SW480 (cell line): ENCODE measurements at places on chromosomes 16 and 17.

DNA sequence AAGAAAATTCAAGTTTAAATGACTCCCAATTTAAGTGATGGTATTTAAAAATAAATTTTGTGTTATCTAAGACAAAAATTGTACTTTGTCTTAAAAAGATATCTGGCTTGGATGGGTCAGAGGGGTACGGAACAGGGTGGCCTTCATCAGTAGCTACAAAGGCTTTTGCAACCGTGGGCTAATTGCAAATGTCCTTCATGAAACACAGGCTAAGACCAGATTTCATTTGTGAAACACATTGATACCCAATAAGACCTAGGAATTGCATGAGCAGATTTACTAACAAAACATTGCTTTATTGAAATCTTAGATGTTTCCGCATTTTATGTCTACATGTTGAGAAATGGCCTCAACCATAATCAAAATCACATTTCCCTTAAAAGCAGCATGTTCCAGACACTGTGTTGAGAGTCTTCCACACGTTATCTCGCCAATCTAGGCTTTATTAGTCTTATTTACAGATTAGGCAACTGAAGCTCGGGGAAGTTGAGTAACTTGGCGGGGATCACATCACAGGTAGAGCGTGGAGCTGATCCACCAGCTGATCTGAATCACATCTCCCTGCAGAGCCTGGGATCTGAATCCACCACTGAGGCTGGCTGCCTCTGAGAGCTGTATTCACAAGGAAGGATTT, 21.8 kb downstream of the FBXO39 start:
- no peak for DNase-seq

- no peak for DNase-seq
Observed at GRCh38 chr16:22313876-22314470, 16.8 kb downstream of the POLR3E start.

DNA sequence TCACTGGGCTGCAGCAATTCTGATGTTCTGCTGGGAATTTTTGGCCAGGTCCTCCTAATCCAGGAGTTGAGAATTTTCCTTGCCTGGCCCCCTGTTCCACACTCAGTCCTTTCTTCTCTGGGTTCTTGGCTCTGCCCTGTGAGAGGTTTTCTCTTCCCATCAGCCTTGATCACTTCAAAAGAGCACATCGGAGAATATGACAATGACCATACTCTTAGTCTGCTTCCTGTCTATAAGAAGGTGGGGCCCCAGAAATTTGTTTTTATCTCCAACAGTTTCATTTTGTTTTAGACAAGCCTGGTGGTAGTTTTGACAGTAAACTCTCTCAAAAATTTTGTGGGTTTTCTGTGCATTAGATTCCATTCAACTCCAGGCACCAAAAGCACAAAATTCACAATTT, 70.7 kb downstream of the C17orf67 start:
- no peak for DNase-seq

DNA sequence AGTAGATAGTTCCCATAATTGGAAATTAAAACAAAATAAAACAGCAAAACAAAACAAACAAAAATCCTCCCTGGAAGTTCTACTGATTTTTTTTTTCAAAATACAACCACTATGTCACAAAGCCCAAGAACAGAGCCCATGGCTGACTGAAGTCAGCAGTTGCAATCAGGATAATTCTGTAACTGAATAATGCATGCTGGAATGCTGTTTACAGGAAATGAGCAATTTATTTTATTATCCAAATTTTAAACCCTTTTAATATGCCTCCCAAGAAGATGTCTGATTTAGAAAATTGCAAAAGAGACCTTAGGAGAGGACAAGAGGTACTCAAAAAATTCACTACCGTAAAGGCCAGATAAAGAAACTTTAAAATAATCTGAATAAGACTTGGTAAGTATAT, 578.2 kb downstream of the TOX3 start:
- DNase-seq: no peak

DNA sequence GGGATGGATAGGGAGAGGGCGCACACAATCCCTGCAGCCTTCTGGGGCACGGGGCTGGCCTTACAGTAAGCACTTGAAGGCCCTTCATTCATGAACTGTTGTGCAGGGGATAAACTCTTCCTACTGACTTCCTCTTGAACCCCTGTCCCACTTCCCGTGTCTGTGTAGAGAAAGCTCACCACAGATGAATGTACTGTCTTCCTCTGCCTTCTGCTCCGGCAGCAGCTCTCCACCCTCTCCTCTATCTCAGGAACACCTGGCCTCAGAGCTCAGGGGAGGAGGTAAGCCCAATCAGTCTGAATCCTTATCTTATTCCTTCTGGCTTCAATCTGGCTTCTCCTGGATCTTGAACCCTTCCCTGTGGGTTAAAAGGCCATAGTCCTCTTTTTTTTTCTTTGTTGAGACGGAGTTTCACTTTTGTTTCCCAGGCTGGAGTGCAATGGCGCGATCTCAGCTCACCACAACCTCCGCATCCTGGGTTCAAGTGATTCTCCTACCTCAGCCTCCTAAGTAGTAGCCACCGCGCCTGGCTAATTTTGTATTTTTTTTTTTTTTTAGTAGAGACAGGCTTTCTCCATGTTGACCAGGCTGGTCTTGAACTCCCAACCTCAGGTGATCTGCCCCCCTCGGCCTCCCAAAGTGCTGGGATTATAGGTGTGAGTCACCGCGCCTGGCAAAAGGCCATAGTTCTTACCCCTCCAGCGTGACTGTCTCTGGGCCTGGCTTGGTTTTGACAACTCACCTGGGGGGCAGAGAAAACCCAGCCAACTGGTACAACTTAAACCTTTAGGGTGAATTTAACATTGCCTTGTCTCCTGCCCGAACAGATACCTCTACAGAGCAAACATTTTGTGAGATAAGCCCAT, 7.2 kb upstream of the SLC52A1 start:
- DNase-seq: no peak

GRCh38 chr17:76753061-76753961, 15.4 kb downstream of the MFSD11 start:
- DNase-seq: no peak

DNA sequence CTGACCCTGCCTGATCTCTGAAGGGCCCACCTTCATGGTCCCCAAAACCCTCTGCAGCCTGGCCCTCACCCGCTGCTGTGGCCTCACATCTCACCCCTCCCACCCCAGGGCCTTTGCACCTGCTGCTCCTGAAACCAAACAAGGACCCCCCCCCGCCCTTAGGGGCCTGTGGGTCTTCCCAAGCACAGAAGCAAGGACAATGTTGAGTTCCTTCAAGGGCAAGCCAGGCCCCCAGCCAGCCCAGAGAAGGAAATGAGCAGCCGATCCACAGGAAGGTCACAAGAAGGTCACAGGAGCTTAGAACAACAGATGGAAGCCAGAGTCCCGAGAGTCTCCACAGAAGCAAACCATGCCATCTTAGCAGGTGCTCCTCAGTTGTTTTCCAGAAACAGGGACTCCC, 493 bp upstream of the PDE6G start:
- no peak for DNase-seq

DNA sequence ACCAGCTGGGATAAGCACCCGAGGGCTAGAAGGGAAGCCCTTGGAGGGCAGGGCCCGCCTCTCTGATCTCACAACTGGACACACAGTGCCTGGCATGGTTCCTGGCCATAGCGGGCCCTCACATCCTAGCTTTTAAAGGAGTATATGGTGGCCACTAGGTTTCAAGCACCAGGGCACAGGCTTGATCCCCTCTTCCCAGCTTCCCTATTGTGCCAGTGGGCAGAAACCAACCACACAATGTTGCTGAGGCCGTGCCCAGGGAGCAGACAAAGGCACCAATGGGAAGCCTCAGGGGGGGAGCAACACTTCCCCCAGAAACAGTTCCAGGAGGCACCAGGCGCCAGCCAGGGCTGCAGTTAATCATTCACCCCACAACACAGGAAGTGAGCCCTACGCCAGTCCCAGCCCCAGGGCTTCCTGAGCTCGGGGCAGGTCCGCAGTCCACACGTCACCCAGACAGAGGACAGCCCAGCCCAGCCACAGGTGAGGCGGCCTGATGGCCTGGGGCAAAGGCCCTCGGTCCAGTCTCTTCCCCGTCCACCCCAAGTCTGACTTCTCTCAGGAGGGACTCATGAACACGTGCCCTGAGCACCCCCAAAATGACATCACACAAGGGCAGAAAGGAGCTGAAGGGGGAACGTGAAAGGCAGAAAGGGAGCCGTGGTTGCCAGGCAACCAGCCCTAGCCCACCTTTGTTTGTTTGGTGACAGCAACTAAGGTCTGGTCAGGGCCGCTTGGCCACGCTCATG, 12.8 kb downstream of the SMIM5 start:
- DNase-seq: peak; percentile 86

DNA sequence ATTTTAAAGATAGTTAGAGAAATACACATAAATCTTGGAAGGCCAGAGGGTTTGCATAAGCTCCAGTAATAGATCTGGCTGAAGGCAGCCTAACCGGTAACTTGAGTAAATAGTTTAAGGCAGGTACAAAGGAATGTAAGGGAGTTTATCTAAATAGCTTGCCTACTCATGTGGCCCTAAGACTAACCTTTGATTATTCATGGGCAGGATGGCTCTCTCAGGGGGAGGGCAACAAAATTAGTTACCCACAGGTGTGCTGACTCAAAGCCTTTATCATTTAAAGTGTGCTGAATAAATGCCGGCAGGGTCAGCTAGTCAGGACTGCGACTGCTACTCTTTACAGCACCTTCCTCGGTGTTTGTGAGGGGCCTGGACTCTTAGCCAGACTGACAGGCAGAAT, 761.3 kb upstream of the KIF2B start:
- no peak for DNase-seq

DNA sequence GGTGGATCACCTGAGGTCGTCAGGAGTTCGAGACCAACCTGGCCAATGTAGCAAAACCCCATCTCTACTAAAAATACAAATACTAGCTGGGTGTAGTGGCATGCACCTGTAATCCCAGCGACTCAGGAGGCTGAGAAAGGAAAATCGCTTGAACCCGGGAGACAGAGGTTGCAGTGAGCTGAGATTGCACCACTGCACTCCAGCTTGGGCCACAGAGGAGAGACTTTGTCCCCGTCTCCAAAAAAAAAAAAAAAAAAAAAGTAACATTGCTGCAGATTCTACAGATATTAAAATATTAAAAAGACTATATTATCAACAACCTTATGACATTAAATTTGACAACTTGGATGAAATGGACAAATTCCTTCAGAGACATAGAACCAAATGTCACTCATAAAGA, 25.7 kb downstream of the MBTD1 start:
- DNase-seq: no peak

DNA sequence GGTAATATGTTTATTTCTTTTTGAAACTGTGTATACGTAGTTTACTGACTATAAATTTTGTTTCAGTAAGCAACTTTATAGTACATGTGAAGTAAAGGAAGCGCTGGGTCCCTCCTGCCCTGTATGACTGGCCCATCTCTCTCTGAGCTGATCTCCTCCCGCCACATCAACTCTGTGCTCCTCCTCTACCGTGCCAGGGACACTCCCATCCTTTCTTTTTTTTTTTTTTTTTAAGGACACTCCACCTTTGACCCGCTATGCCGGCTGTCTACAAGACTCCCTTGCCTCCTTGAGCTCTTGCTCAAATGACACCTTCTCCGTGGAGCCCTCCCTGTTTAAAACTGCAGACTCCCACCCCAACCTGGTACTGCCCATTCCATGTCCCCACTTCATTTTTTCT, 35.5 kb downstream of the ERN1 start:
- DNase-seq: no peak

DNA sequence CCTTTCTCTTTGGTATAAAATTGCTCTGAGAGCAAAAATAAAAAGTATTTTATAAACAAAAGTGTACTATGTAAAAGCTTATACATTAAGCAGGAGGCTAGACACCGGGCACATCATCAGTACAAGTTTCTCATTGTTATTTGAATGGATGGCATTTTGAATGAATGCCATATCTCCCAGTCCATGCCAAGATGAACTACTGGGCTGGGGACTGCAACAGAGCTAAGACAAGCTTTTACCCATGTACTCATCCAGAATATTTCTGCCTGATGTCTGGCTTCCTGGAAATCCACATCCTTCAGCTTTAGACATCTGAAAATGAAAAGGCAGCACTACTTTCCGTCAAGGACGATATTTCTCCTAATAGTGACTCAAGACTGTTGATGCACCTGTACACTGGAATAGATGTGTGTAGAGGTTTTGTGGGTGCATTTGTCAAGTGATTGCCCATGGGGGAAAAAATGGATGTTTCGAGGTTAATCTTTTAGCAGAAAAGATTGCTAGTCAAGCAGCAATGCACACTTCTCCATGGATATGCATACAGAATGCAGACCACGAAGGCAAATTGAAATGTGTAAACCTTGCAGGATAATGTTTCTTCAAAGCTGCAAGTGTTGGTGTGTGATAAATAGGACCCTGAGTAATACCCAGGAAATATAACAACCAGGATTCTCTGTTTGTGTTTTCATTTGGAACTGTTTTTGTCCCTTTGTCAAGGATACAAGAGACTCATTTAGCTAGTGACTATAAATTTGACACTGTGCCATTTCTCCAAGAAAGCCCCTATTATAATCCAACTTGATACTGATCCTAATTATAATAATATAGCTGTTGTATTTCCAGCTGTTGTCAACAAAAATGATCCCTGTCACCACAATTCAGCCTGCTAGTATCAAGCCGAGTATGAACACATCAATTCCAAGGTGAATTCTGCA, 173.8 kb downstream of the CDH8 start:
- DNase-seq: no peak

- DNase-seq: no peak
Observed at GRCh38 chr17:39751016-39751543, 13.3 kb downstream of the GRB7 start.

DNA sequence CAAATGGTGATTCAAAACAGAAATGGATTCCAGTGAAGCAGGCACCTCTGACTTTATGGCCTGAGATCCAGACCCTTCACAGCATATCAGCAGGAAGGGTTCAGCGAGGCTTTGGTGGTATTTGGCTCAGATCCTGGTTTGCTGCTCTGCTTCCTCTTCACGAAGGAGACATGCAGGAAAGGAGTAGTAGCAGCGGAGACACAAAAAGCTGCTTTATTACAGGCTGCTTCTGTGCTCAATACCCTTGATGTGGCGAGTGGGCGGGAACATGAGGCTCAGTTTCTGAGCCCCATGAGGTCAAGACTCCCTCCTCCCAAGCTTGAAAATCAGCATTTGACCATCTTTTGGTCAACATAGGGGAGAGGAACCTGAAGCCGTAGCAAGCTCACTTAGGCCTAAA, 213.3 kb upstream of the AXIN2 start:
- DNase-seq: peak; percentile 75

DNA sequence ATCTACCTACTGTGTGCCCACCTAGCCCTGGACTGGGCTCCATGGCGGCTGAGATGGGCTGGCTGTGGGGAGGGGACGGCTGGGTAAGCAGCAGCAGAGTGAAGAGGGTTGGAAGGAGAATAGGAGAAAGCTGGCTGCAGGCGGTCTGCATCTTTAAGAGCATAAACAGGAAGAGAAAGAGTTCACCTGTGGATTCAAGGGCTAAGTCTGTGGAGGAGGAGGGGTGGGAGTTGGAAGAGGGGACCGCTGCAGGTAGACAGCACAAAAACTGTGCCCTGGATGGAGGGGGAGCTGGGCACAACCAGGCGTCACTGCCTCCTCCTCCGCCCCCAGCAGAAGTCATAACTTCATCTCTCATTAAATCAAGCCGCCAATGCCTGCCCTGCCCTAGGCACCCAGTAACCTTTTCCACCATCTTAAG, 677 bp downstream of the SLC13A2 start:
- DNase-seq: no peak

GRCh38 chr17:33751702-33752065, 458.6 kb upstream of the ASIC2 start:
- no peak for DNase-seq

GRCh38 chr17:59337741-59338299, 6.4 kb downstream of the YPEL2 start:
- no peak for DNase-seq
